ENCODE measurements at places on chromosomes 1 and 21.

- DNase-seq = no peak
These were observed 4.6 kb downstream of the NBL1 start for GRCh38 chr1:19648689-19649088.

DNA sequence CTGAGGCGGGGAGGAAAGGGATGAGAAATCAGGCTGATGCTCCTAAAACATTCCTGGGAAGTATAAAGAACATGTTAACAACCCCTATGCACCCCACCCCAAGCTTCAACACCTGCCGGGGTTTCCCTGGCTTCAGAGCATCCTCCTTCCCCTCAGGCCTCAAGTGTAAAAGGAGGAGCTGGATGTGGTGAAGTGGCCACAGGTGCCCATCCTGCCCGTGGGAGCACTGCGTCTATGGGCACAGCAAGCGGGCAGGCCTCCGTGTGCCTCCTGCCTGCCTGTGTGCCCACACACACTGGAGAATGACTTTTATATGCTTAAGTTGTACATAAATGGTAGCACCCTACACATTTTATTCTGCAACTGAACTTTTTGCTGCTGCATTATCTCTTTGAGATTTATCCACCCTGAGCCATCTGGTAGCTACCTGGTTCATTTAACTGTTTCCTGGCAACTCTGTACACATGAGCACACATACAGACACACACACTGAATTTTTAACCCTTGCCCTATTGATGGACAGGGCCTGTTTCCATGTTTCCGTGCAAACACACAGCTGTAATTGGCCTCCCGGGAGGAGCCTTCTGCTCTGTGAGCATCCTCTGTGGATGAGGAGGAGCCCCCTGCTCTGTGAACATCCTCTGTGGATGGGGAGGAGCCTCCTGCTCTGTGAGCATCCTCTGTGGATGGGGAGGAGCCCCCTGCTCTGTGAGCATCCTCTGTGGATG, 13.4 kb upstream of the FTCD start:
- no peak for DNase-seq

- no peak for DNase-seq
These were observed 22.2 kb upstream of the LRRC3 start for GRCh38 chr21:44432841-44433790.

GRCh38 chr1:247294282-247294681, 37.4 kb downstream of the ZNF496 start:
- no peak for DNase-seq

GRCh38 chr1:191320062-191320461, 838.2 kb upstream of the RGS18 start:
- no peak for DNase-seq

DNA sequence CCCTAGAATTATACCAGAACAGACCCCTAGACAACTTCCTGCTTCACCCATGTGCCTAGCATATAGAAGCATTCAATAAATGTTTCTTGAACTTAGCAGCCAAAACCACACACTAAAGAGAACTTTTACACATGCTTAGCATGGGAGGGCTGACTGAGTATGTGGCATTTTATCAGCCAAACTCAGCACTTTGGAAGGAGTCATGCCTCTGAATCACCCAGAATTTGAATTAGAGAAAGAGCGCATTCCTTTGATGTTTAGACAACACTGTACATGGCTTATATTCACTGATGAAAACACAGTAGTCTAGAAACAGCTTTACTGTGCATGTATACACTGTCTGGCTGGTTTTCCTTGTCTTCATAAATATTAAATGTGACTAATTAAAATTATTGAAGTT, 26.1 kb downstream of the SPAG17 start:
- no peak for DNase-seq

- no peak for DNase-seq
These were observed 62.3 kb downstream of the PTGS2 start for GRCh38 chr1:186617926-186618325.

- DNase-seq = no peak
These were observed 243.6 kb upstream of the DMRTA2 start for GRCh38 chr1:50666849-50667248.

- no peak for DNase-seq
These were observed 681.0 kb upstream of the ADAMTS5 start for GRCh38 chr21:27647921-27648320.

- DNase-seq = no peak
These were observed 86.0 kb downstream of the LRRC53 start for GRCh38 chr1:74426208-74426937.

- no peak for DNase-seq
These were observed 100.0 kb downstream of the HHAT start for GRCh38 chr1:210428696-210429095.

GRCh38 chr1:193703121-193703520, 516.7 kb upstream of the B3GALT2 start:
- DNase-seq = no peak

GRCh38 chr1:227182012-227182411, 136.3 kb downstream of the CDC42BPA start:
- DNase-seq = no peak

DNA sequence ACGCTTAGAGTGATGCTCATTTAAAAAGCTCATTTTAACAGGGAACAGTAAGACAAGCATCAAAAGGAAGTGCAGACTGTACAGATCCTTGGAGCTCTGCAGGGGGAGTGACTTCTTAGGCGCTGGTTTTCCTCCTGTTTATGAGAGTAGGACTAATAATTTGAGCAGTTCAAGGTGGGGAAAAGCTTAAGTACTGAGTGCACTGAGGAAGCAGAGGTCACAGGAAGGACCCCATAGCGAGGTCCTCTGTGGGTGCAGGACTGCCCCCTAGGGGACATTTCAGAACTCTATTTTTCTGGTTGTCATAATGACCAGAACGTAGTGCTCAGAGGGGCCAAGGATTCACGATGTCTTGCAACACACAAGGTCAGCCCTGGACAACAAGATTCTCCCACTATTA, 112.1 kb downstream of the HLCS start:
- no peak for DNase-seq

GRCh38 chr21:37000381-37000780, 6.1 kb upstream of the RIPPLY3 start:
- no peak for DNase-seq

DNA sequence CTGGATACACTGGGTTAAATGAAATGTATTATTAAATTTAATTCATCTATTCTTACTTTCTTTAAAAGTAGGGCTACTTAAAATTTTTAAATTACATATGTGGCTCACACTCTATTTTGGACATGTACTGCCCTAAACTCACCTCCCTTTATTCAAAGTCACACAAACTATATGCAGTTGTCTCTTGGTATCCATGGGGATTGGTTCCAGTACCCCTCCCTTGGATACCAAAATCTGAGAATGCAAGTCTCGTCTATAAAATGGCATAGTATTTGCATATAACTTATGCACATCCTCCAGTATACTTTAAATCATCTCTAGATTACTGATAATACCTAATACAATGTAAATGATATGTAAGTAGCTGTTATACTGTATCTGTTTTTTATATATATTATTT, 57.6 kb downstream of the FAF1 start:
- DNase-seq = no peak

GRCh38 chr1:189805735-189806134, 671.9 kb downstream of the BRINP3 start:
- no peak for DNase-seq

- DNase-seq = no peak
These were observed 55.2 kb downstream of the YARS1 start for GRCh38 chr1:32761936-32762335.

DNA sequence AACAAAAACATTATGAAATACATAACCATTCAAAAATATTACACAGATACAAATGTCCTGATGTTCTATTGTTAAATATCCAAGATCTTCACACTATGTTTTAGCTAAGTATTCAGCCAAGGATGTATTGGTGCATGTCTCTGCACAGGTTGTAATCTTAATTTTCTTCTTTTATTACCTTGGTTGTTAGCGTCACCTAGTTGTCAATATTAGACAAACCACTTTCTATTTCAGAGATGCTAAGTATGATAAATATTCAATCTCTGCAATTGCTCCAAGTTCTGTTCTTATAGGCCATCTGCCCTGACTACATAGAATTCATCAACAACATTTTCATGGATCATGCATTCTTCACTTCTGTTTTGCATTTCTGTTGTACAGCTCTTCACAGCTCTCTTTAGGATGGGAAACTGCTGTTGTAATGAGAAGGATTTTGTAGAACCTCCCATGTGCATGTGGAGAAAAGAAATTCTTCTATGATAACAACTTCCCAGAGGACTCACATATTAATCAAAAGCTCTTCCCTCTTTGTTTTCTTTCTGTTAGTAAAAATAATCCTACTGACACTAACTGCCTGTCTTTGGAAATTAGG, 380.1 kb downstream of the NUF2 start:
- DNase-seq = no peak

DNA sequence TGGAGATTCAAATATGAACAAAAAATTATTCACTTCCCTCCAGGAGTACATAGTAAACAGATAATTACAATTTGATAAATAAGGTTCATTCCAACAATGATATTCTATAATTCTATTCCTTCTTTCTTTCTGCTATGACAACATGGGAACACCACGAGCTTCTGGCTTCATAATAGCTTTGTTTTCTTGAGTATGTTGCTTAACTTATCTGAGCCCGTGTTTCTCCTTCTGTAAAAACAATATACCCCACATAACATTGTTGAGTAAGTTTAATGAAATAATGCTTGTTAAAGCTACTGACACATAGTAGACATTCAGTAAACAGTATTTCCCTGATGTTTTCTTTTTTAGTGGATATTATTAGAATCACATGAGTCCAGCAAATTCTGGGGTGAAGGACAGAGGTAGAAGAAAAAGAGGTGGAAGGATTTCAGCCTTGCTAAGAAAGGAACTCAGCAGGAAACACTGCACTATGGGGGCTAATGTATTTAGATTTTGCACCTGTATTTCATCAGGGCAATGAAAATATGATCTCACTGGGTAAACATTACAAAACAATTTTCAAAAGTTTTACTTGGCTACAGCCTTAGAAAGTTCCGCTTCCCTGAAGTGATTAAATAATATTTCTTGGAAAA, 430.8 kb upstream of the C1orf87 start:
- DNase-seq = no peak

DNA sequence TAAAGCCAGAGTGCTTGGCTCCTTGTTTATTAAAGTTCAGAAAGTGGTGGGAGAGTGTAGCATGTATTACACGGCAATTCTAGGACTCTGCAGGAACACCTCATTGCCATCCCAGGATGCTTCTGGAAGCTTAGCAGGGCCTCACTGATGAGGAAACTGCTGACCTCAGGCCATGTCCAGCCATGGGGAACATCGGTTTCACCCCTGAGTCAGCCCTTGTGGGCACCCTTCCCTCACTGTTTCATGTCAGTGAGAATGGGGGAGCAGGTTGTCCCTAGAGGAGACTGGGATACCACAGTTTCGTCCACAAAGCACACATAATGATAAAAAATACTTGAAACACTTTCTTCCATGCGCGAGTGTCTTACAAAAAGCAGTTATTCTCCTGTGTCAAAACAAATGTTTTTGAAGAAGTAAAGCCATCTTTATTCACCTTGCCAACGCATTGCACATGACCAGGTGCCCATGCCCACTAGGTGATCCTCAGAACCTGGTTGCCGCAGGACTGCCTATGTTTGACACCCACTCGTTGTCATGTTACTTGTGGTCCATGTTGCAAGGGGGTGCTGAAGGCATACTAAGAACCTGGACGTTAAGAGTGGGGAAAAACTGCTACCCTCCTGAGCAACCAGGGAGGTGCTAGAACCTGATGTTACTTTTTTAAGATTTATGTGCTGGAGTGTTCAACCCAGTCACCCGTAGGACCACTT, 41.2 kb upstream of the TTC22 start:
- DNase-seq = no peak

GRCh38 chr1:29650476-29650875, 414.2 kb downstream of the PTPRU start:
- DNase-seq = no peak

DNA sequence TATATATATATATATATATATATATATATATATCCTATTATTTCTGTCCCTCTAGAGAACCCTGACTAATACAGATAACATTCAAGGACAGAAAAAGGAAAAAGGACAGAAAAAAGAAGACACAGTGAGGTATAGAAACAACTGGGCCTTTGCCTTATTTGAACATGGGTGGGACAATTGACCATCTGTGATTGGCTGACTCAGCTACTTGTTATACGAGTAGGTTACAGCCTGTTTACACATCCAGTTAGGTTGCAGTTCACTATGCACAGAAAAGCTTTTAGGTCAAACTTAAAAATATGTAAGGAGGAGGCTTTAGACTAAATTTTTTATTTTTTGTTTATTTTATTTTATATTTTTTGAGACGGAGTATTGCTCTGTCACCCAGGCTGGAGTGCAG, 39.8 kb upstream of the RGS8 start:
- no peak for DNase-seq

DNA sequence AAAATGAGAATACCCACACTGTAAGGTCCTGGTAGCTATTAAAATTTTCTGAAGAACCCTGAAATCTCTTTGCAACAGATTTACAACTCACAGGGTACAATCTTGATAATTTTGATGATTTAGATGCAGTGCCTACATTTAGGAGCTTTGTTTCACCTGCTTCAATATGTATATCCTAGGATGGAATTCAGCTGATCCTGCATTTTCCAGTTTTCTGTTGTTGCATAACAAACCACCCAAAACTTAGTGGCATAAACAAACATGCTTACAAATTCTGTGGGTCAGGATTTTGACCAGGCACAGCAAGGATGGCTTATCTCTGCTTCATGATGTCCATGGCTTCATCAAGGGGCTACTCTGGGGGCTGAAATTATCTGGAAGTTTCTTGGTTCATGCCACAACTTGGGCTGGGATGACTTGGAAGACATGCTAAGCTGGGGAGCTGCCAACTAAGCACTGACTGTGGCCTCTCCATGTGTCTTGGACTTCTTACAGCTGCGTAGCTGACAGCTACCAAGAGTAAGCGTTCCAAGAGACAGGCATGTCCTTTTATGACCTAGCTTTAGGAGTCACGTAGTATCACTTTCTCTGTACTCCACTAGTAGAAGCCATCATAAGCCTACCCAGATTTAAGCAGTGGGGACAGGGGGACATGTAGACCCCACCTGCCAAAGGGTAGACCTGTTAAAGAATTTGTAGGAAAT, 108.5 kb downstream of the CACHD1 start:
- no peak for DNase-seq

DNA sequence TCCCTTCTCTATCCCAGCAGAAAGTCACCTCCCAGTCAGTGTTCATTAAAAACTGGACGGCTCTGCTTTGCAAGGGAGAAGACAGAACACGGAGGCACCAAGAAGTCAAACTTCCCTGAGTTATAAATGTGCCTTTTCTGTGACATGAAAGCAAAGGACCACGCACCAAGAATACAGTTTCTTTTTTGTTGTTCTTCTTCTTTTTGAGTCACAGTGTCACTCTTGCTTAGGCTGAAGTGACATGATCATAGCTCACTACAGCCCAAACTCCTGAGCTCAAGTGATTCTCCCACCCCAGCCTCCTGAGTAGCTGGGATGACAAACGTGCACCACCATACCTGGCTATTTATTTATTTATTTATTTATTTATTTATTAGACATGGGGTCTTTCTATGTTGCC, 22.7 kb downstream of the GLUL start:
- no peak for DNase-seq

- no peak for DNase-seq
These were observed 1447.8 kb upstream of the PRMT6 start for GRCh38 chr1:105608713-105609112.
